ENCODE measurements at places on chromosomes 11 and 22.

- no peak for DNase-seq
Observed at GRCh38 chr11:121318848-121319834, 26.6 kb downstream of the SC5D start.

DNA sequence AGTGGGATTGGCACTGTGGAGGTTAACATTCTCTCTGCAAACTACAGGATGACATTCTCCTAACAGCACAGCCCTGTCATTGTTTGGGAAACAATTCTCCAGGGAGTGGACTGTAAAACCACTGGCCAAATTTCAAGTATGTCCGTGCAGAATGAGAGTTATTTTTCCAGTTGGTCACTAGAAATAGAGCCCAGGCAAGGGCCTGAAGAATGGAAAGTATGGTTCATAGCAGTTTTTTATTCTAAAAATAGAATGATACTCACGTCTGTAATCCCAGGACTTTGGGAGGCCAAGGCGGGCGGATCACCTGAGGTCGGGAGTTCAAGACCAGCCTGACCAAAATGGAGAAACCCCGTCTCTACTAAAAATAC lies 39.0 kb upstream of the CD44 start:
- DNase-seq: no peak

DNA sequence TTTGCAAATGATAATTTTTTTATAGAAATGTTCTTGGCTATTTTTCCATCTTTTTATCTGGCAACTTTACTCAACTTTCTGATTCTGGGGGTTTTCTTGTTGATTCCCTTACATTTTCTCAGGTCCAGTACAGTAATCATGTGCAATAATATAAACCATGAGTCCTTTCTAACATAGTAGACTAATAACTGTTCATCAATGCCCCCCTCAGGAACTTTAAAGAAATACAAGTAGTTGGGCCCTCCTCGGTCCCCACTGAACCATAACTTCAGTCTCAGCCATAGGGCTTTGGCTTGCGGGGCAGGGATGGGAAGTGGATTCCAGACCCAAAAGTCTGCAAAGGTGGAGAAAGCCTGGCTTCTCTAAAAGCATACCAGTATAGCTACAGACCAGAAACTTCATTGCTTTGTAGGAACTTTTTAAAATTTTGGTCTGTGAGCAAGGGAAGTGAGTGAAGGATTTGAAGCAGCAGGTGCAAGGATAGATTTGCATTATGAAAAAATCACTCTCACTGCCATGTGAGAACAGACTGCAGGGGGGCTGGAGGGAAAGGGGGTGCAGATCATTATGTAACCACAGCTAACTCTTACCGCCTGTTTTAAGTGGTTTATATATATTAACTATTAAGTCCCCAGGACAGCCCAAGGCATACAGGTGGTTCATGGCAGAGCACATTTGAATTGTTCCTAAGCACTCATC lies 10.4 kb upstream of the TUB start:
- DNase-seq: no peak

GRCh38 chr11:59582006-59582405 lies 33.6 kb downstream of the OSBP start:
- no peak for DNase-seq

DNA sequence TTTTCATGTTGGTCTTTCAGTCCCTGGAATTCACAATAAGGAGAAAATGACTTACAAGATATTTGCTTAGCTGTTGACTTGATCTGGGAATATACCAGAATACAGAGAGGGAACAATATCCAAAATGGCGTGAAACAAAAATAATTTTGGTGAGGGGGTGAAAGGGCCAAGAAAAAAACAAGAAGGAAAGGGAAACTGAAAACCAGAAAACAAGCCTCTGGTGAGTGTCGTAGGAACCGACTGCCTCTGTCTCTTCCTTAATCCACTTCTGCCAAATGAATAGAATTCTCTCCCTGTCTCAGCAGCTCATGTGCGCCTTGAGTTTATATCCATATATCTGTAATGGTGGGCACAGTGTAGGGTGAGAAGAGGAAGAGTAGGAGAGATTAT lies 367.6 kb downstream of the ETS1 start:
- DNase-seq: no peak

- DNase-seq: no peak
Observed at GRCh38 chr11:118311518-118311917, 7.0 kb downstream of the CD3E start.

DNA sequence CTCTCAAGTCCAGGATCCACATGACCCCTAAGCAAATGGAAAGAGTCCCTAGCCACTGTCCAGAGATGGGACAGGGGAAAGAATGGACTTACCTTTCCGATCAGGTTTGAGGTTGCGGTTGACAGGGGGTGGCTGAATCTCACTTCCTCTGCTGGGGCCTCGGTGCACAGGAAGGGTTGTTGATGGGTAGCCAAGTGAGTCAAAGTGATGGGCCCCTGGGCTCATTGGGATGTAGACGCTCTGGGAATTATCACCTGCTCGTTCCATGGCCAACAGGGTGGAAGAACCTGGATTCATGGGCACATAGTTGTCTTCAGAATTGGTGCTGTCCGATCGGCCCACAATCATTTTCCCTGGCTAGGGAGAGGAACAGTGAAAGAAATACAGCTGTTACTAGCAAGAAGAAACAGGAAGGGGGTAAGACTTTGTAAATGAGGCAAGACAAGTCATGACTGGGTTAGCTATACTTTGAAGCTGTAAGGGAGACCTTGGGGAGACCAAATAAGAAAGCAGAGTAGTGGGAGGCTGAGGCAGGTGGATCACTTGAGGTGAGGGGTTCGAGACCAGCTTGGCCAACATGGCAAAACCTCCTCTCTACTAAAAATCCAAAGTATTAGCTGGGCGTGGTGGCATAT lies 34.7 kb downstream of the USP35 start:
- DNase-seq: no peak

DNA sequence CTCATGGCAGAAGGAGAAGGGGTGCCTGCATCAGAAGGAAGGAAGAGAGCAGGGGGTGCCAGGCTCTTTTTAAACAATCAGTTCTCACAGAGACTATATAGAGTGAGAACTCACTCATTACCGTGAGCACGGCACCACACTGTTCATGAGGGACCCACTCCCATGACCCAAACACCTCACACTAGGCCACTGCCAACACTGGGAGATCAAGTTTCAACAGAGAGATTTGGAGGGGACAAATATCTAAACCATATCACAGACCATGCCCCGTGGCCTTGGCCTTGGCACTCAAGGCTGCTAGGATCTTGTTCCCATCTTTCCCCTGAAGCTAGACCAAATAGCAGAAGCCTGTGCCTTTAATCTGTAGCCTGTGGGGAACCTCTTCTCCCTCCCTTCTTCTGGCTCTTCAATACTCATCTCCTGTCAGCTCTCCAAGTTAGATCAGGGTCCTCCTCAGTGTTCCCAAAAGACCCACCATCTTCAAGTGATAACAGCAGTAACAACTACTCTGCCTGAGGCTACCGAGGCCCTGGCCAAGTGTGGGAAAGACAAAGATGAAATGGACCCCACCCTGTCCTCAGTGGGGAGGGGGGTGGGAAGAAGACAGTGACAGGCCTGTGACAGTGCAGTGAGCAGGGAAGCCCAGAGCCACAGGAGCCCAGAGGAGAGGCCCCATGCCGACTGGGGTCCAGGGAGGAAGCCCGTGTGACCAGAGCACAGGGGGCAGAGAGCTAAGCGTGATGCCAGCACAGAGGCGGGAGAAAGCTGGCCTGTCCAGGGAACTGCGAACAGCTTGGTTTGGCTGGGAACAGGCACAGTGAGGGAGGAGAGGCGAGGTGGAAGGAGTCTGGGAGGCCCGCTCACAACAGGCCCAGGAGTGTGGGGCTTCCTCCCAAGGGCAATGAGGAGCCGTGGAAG lies 72.6 kb downstream of the MYO7A start:
- DNase-seq: peak; percentile 10

GRCh38 chr11:80838153-80838552 lies 1397.3 kb upstream of the TENM4 start:
- DNase-seq: no peak

- no peak for DNase-seq
Observed at GRCh38 chr11:67041602-67042001, 15.0 kb upstream of the RHOD start.

- DNase-seq: no peak
Observed at GRCh38 chr11:75174781-75175370, 24.0 kb downstream of the SLCO2B1 start.

DNA sequence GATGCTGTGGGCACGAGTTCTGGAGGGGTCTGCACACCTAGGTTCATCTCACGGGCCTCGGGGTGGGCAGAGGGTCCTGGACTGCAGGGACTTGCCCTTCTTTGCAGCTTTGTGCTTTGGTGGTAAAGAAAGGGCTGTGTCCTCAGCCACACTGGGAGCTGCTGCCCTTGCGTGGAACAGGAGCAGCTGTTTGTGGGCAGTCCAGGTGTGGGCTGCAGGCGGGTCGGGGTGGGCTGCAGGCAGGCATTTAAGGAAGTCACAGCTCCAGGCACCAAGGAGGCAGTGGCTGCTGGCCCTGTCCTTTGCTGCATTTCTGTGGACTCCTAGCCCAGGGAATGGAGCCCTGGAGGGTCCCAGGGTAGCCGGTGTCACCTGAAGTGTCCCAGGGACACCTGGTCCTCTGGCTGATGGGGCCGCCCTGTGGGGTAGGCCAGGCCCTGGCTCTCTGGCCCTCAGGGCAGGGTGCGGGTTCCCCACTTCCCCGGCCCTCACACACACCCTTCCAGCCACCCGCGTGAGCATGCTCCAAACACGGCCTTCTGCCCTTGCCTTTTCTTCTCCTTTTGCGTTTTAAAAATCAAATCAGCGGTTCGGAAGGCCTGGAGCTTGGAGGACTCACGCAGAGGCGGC lies 1240.3 kb downstream of the BRD1 start:
- DNase-seq: no peak

DNA sequence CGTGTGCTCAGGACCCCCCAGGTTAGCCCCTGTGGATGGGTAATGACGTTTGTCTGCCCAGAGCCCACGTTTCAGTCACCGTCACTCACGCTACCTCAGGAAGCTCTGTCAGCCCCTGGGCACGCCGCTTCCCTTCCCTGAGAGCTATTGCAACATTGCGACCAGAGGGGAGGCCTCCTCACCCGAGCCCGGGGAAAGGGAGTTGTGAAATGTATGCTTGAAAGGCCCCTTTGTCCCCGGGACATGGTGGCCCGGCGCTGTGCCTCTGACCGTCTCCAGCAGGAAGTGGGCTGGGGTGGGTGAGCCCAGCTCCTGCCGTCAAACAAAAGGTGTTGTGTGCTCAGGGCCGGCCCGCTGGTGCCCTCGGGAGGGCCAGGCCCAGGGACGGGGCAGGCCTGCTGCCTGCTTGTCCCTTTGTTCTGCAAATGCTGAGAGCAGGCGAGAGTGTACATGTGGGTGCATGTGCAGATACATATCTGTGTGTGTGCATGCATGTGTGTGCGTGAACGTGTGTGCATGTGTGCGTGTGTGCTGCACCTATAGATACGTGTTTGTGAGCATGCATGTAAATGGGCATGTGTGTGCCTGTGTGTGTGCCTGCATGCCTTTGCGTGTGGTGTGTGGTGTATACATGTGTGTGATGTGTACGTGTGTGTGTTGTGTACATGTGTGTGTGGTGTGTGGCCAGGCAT lies 1125.0 kb downstream of the BRD1 start:
- DNase-seq: no peak

DNA sequence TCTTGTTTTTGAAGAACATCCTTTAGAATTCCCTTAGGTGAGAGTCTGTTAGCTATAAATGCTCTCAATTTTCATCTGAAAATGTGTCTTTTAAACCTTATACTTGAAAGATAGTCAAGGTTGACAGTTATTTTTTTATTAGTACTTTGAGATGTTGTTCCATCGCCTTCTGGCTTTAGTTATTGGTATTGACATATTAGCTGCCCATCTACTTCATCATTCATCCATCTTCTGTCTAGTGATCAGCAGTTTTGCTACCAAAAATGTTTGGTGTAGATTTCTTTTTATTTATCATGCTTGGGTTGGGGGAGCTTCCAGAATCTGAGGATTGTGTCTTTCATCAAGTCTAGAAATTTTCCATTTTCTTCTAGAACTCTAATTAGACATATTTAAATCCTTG lies 3.3 kb upstream of the CD6 start:
- DNase-seq: no peak

- no peak for DNase-seq
Observed at GRCh38 chr22:26906464-26906863, 249.1 kb downstream of the MIAT start.

DNA sequence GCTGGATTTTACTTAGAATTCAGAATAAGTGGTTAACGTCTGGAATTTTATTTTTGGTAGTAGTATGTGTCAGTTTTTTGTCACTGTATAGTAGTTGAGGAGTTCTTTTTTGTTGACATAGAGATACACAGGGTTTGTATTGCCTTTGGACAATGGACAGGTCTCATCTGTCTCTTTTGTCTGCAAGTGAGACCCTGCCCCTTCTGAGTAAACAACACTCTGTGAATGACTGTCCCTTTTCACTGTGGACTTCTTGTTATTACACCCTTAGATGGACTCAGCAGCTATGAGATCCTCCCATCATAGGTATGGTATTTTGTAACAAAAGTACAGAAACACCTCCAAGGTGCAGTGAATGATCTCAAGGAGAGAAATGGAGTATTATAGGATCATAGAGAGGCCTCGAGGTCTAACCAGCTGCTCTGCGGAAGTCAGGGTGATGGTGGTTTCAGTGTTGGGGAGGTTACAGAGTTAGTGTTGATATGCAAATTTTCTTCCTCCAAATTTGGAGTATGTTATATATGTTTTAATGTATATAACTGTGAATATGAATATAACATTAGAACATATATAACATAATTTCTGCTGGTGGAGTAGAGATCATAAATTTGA lies 7.8 kb downstream of the PPP6R3 start:
- DNase-seq: no peak

DNA sequence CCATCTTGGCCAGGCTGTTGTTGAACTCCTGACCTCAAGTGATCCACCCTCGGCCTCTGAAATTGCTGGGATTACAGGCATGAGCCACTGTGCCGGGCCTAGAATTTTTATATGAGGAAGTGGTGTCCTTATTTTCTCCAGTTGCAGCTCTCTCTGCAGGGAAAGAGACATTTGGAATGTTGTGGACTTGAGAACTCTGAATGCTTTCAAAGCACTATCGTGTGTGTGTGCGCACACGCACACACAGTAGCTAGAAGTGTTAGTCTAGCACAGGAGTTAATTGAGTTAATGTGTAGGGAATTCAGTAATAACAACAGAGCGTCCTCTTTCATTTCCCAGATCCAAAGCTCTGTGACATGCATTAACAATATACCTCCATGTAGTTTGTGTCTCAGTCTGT lies 164.0 kb upstream of the RASSF10 start:
- no peak for DNase-seq

Measured in activated CD8-positive, alpha-beta memory T cell treated with anti-CD3 and anti-CD28 coated beads, Interleukin-2, amount 50 U/mL, for 4 hours (primary cell).